Fibroblast of the aortic adventitia (primary cell): ENCODE measurements at places on chromosomes 4 and X. TPM values are rescaled to one million over a fixed set of nuclear protein-coding genes. Genes with fewer than 3 reads are reported as not detected.

Gene GPR119
- total RNA-seq, result not detected in 2 replicates

Gene TMEM131L
- 8.7 and 10.8 TPM in 2 replicates for total RNA-seq

Gene EGFL6
- 0.27 TPM in 1 of 2 replicates, not detected in the other for total RNA-seq

Gene ASB5
- total RNA-seq, result 0.09 TPM in 1 of 2 replicates, not detected in the other

Gene ADRA2C
- total RNA-seq, result 0.49 TPM in 1 of 2 replicates, not detected in the other

Gene CT55
- not detected in 2 replicates for total RNA-seq

- peak; percentile 81 for DNase-seq
These were observed 2.1 kb upstream of the FAT1 start for GRCh38 chr4:186725469-186726425.

GRCh38 chr4:180664766-180665368 is 1578.3 kb upstream of the TENM3 start:
- peak; percentile 88 for DNase-seq

DNA sequence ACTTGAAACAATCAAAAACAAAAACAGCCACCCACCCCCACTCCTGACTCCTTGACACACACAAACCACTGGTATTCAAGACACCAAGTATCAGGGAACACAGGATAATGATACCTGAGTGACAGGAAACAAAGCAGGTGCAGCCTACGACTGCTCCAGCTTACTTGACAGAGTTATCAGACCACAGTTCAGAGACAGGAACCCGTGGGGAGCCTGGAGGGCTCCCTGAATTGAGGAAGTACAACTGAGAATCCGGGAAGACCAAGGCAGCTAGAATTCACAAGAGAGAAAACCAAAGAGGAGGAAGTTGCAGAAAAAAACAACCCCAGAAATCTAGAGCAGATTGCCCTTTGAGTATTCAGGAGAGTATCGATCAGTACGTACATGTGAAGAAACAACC is 20.5 kb downstream of the COMMD8 start:
- no peak for DNase-seq

DNA sequence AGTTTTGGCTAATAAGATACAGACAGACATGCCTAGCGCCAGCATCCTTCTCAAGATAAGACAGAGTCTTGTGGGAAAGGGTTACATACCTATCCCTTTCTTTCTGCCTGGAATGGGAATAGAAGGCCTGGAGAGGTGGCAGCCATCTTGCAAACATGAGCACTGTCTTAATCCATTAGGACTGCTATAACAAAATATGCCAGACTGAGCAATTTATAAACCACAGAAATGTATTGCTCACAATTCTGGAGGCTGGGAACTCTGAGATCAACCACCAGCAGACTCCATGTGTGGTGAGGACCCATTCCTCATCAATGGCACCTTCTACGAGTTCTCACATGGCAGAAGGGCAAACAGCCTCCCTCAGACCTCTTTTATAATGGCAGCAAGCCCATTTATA is 26.5 kb upstream of the NEIL3 start:
- DNase-seq, result peak; percentile 52

GRCh38 chr4:99827857-99828256 is 11.2 kb downstream of the DAPP1 start:
- DNase-seq, result no peak

GRCh38 chr4:65482410-65482809 is 187.9 kb downstream of the EPHA5 start:
- peak; percentile 48 for DNase-seq

DNA sequence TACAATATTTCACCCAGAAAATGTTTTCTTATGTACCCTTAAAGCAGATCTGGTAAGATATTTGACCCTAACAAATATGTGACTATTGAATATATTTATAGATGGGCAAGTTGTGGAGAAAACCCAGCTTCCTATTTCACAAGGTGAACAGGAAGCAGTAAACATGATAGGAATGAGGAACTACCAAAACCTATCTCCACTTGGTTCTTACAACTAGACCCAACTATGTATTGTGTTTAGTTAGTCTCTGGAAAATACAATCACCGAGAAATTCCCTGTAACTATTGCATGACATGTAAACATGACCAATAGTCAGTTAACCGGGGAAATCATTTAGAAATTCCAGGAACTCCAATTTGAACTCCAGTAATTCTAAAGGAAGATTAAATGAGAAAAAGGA is 8.4 kb upstream of the RXFP1 start:
- DNase-seq, result no peak

GRCh38 chr4:145776208-145776607 is 96.3 kb downstream of the C4orf51 start:
- DNase-seq, result no peak

DNA sequence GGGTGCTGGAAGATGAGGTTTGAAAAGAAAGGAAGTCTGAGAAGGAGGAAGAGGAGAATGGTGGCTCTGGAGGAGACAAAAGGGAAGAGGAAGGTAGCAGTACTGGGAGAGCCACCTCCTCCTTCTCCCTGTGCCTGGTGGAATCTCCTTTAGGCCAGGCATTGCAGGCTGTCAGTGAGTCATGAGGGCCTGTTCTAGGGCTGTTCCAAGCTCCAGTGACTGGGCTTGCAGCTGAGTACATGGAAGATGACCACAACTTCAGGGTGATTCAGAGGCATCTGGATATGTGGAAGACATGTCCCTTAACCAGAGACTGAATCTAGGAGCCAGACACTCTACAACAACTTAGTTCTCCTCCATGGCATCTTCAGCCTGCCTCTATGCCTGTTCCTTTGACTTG is 107.8 kb downstream of the EFNB1 start:
- peak; percentile 82 for DNase-seq

GRCh38 chr4:151992332-151993154 is 231.7 kb upstream of the GATB start:
- no peak for DNase-seq

DNA sequence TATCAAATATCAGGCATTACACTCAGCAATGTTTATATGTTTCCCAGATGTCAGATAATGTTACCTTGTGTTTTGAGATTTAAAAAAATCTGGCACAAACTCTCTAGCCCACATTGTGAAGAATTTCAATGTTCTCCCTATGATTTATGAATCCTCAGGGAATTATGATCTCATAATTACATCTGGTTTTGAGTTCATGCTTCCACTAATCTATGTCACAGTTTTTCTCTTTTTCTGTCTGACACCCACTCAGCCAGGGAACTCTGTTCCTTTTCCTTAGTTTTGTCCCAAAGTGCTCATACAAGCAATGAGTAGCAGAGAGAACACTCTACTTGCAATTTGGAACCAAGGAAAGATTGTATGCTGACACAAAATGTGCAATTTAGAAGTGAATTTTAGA is 212.1 kb upstream of the POF1B start:
- DNase-seq, result no peak

DNA sequence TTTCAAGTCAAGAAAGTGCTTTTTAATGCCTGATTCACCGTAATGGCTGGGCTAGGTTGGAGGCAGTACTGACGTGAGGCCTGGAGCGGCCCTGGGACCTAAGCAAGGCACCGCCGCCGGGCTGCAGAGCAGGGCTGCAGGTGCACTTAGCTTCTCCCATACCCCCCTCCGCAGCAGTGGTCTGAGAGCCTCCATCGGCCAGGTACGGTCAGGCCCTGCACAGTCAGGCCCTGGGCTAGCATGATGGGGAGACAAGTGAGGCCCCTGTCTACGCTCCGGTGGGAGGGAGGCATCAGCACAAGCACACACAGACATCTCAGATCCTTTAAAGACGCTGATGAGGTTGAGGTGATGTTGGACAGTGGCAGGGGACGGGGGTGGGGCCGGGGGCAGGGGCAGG is 4.7 kb downstream of the MAEA start:
- no peak for DNase-seq

GRCh38 chr4:82429728-82430192 is 502 bp downstream of the HNRNPDL start:
- DNase-seq, result no peak

DNA sequence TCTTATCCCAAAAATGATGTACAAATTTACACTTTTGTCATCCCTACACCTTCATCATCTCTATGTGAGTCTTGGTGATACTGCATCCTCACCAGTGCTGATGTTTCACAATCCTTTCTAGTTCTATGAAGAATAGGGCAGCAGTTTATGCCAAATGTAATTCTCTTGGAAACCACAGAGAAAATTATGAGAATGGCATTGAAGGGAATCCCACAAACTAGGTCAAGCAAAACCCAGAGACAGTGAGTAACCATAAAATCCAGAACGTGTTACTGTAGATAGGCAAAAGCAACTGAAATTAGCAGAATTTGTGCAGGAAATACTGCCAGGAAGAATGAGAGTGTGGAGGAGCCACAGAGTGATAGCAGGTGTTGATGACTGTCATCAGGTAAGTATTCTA is 24.5 kb downstream of the IL15 start:
- no peak for DNase-seq

DNA sequence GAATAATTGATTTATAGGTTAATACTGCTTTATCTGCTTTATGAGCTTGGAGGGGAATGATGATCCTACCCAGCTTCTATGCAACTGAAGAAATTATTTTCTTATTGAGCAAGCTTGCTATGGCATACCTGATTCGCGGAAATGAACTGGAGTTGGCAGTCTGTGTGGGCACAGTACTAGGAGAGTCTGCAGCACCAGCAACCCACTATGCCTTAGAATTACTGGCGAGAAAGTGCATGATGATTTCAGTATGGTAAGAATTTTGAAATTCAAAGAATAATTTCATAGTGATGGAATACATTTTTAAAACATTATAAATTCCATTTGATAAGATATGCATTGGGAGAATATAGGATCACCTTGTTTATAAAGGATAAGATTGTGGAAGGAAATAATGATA is 32.3 kb downstream of the SPATA4 start:
- DNase-seq, result no peak

GRCh38 chrX:44330227-44330626 is 13.2 kb downstream of the EFHC2 start:
- no peak for DNase-seq

- no peak for DNase-seq
These were observed 37.9 kb downstream of the RGS12 start for GRCh38 chr4:3330707-3331106.

- DNase-seq, result peak; percentile 15
These were observed 288.7 kb upstream of the CTSO start for GRCh38 chr4:156242390-156242789.

GRCh38 chrX:31500921-31501320 is 429.1 kb upstream of the FTHL17 start:
- DNase-seq, result peak; percentile 22

DNA sequence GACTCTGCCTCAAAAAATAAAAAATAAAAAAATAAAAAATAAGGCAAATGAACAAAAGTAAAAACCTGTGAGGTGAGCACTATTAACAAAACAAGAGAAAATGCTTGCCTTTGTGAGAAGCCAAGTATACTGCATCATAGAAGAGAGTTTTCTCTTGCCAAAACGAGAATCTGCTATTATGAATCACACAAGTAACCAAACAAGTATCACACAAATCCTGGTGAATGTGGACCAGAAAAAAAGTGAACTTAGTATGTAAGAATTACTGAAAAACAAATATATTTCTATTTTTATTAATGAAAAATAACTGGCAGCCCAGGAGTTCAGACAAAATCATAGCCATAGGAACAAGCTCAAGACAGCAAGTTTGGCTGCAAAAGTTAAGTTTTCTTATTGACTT is 193.5 kb downstream of the PDGFC start:
- DNase-seq, result peak; percentile 67

- DNase-seq, result peak; percentile 34
These were observed 587.9 kb downstream of the TLL1 start for GRCh38 chr4:166460769-166461550.

DNA sequence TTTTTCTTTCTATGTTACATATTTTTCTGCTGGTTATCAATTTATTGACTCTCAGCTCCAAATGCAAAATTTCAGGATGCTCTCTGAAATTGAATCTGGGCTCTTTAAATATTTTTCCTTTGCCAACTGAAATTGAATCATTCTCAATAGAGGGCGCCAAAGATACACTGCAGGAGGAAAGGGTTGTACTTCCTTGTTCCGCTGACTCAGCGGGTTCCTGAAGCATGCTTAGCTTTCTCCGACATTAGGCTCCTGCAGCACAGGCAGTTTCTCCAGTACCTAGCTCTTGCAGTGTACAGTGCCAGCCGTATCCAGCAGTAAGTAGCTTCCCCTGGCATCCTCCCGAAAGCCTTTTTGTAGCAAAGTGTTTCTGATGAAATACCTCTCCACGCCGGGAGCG is 28.8 kb upstream of the CFAP47 start:
- no peak for DNase-seq
